A172 (cell line): ENCODE measurements at places on chromosomes 6 and 20.

GRCh38 chr6:87180105-87180728, 24.9 kb downstream of the ZNF292 start:
- DNase-seq = no peak

- DNase-seq = no peak
Observed at GRCh38 chr6:40579101-40579500, 8.1 kb downstream of the LRFN2 start.

DNA sequence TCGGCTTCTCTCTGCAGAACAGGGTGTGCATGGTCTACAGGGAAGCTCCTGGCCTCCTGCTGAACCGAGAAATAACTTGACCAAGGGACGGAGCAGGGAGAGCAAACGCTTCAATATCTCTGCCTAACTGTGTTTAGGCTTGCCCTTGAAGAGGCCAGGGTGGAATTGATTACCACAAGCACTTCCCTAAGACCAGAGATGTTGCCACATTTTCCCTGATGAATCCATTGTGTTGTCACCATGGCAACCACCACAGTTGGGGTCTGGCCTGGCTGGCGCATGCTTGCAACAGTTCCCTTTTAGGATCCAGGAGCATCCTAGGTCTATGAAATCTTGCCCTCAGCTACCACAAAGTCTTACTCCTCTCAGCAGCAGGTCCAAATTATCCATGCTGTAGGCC, 213.5 kb upstream of the SULF2 start:
- DNase-seq = no peak

GRCh38 chr20:1926237-1926636, 31.0 kb downstream of the SIRPA start:
- DNase-seq = no peak

DNA sequence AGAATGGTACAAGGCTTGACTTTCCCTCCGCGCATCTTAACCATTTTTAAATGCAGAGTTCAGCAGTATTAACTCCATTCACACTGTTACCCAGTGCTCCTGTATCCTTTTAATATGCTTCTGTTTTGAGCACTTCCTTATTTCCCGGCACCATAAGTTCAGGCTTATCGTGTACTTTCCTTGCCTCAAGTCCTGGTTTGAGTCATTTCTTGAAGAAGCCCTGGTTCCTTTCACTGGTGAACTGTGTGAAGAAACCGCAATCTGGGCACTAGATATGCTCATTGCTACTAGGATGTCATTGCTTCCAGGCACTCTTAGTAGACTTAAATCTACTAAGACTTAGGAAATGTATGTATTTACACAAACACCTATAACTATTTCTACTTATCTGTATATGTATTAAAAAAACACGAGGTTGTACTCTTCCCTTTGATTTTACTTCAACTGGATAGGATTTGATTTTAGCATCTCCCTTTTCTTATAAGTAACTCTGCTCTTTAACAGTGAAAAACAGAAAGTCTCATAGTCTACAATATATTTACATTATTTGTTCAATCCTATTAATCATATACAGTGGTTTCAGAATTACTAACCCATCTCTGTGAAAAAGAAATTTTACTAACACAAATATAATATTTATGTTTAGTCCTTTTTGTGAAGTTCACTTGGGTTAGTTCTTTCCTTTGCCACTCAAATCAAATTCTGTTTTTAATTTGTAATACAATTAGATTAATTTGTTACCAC, 135.5 kb downstream of the CDKAL1 start:
- no peak for DNase-seq

- no peak for DNase-seq
Observed at GRCh38 chr6:57087916-57088315, 2.1 kb upstream of the ZNF451 start.

DNA sequence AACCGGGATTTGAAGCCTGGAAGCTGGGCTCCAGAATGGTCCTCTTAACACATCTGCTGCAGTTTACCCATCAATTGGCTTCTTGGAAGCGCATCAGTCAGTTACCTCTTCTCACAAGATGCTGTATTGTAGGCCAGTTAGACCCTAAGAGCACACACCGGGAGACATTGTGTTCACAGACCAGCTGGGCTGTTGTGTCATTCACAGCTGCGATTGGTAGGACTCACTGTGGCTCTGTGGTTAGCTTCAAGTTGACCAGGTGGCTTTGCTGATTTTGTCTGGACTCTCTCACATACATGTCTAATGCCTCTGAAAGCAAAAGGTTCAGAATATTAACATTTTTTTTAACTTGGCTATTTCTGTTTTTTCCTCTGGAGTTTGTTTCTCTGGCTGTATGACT, 64.8 kb downstream of the SNX9 start:
- no peak for DNase-seq

DNA sequence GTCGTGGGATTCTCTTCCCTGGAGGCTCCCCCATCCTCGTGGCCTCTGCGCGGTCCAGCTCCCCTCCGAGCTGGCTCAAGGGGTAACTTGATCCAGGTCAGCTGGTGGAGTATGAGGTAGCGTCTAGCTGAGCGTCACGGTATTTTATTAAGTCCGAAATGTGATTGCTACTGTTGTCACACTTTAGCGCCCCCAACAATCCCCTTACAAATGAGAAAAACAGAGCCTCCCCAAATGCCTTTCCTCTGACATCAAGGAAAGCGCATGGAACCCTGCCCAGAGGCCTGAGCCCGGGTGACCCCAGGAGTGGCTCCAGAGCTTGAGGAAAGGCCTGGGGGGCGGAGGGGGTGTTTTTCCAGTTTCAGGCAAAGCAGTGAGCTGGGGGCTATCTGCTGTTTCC, 192.4 kb downstream of the ZMYND8 start:
- DNase-seq = no peak

GRCh38 chr6:6152060-6152459, 145.3 kb upstream of the NRN1 start:
- DNase-seq = no peak

- DNase-seq = no peak
Observed at GRCh38 chr6:79538106-79538971, 1.1 kb upstream of the LCA5 start.

- no peak for DNase-seq
Observed at GRCh38 chr6:130026859-130027258, 8.5 kb downstream of the L3MBTL3 start.

DNA sequence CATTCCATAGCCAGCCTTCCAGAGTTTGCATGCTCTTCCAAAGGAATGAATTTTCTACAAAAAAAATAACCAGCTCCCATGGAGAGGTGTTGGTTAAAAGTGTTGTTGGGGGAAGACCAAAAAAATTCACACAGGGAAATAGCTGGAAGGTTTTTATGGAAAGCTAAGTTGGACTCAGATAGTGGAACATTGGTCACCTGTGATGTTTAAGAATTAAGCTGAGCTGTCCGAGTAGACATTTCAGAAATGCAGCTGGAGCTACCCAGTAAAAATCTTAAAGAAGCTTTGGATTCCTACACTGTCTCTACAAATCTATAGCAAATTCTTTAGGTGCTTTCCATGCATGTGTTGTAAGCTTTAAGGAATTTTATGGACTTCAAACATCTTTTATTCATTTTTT, 155.5 kb downstream of the THBS2 start:
- peak; percentile 13 for DNase-seq

DNA sequence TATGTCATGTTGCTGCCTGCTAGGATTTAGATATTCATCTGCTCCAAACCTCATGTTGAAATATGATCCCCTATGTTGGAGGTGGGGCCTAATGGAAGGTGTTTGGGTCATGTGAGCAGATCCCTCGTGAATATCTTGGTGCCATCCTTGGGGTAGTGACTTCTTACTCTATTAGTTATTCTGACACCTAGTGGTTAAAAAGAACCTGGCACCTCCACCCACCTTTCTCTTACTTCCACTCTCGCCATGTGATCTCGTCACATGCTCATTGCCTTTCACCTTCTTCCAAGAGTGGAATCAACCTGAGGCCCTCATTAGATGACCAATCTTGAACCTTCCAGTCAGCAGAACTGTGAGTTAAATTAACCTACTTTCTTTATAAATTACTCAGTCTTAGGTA, 549.4 kb upstream of the SYNCRIP start:
- peak; percentile 1 for DNase-seq

GRCh38 chr6:45514454-45515230, 136.9 kb upstream of the SUPT3H start:
- DNase-seq = no peak

GRCh38 chr6:163335671-163336545, 78.6 kb upstream of the QKI start:
- DNase-seq = no peak

DNA sequence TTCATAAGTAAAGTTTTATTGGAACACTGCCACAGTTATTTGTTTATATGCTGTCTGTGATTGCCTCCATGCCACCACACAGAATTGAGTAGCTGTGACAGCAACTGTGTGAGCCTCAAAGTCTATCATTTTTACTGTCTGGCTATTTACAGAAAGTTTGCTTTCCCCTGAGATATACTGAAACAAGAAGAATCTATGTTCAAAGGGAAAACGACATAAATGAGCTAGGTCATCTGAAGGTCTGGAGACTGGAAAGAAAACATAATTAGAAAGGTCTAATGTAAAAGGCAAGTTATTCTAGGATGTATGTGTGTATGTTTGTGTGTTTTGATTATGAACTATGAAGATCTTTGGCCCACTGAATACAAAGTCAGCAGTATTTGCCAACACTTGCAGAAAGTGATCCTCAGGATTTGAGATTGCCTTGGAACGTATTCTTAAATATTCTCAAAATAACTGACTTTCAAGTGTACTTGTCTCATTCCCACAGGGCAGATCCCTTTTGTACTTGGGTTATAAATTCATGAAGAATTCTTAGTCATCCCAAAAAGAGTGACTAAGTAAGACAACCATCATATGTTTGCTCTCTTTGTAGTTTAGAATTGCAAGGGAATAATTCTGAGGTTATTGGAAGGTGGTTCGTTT, 677.7 kb downstream of the DOK5 start:
- DNase-seq = peak; percentile 32

DNA sequence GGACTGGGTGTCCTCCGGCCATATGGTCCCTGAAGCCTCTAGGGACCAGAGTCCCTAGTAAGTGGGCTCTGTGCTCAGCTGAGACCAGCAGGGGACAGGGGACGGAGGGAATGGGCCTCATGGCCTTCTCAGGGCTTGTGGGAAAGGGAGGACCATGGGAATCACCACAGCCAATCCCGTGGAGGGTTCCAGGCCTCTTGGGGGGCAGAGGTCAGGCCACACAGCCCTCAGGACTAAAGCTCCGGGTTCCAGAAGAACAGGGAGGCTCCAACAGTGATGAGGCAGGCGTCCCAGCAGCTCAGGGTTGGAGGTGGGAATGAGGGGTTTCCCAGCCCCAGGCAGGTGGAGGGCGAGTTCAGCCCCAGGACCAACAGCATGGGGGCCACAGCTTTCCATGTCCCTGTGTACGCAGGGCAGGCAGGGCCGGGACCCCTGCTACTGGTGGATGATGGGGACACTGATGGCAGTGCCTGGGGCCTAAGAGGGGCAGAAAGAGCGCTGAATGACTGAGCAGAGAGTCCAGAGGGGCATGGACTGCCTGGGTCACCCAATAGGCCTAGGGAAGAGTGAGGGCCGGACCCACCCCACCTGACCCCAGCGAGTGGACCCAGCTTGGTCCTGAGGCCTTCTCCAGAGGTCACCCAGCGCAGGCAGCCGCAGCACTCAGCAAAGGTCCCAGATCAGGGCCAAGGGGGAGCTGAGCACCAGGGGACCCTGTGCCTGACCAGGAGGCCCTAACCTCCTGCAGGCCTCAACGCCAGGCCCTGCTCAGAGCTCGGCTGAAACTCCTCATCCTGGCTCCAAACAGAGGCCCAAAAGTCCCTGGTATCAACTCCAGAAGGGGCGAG, 8.8 kb downstream of the MYL9 start:
- DNase-seq = no peak

DNA sequence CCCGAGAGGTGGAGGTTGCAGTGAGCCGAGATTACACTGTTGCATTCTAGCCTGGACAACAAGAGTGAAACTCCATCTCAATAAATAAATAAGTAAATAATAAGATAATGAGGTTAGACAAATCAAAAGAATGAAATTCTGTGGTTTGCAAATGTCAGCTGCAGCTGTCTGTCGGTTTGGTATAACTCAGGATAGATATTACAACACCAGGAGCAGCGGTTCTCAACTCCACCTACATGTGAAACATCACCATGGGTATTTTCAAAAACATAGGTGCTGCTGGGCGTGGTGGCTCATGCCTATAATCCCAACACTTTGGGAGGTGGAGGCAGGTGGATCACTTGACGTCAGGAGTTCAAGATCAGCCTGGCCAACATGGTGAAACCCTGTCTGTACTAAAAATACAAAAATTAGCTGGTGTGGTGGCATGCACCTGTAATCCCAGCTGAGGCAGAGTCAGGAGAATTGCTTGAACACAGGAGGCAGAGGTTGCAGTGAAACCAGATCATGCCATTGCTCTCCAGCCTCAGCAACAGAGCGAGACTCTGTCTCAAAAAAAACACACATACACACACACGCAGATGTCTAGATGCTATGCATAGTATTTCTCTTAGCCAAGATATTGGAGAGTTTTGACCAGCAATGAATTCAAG, 126.1 kb upstream of the LAMP5 start:
- DNase-seq = no peak

- DNase-seq = no peak
Observed at GRCh38 chr6:54700158-54700557, 146.4 kb upstream of the FAM83B start.

- no peak for DNase-seq
Observed at GRCh38 chr6:169857343-169858292, 106.2 kb downstream of the ERMARD start.

- no peak for DNase-seq
Observed at GRCh38 chr6:53315086-53315724, 33.5 kb downstream of the ELOVL5 start.

- DNase-seq = no peak
Observed at GRCh38 chr6:139839506-139840156, 465.2 kb upstream of the CITED2 start.

DNA sequence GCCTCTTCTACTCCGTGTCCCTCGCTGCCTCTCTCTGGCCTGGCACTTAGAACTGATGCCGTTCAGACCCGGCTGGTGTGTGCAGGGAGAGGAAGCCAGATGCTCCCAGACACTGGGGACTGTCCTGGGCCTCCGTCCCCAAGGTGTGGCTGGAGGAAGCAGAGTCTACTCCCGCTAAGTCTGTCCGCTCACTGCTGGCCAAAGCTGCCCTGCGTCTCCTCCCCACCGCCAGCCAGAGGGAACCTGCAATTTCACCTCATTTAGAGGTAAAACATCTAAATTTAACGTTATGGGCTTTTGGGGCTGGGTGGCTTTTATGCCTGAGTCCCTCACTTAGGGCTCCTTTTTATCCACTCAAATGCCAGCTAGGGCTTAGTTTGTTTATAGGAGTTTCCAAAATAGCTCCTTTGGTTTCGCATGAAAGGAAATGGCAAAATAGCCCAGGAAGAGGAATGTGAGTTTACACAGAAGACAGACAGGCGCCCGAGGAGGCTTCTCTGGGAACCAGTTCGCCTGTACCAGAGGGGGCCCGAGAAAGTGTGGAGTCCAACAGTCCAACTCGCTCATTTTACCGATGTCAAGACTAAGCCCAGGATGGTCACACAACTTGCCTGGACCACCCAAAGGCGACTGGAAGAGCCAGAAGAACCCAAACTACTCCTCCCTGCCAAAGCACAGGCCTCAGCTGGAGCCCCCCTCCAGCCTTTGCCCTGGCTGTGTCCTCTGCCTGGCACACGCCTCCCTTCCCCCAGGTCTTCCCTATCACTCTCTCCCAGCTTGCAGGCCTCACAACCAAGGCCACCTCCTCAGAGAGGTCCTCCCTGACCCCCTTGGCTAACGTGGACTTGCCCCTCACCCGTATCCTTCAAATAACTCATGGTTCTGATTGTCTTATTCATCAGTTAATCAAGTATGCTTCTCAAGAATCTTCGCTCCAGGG, 54.5 kb downstream of the RIPOR3 start:
- DNase-seq = no peak

GRCh38 chr20:12028771-12029170, 111.1 kb downstream of the BTBD3 start:
- no peak for DNase-seq
